ENCODE measurements at places on chromosomes 6 and 20. TPM values are rescaled to one million over a fixed set of nuclear protein-coding genes. Genes with fewer than 3 reads are reported as not detected.

- DNase-seq, result peak; percentile 57
- H3K4me1 ChIP-seq, result peaks cover 75% of the 10 kb centered on the region
- peak overlapping the region; percentile 98 for H3K27ac ChIP-seq
- no peaks in the 10 kb centered on the region for H3K27me3 ChIP-seq
These were observed 54.2 kb downstream of the TRAM2 start for GRCh38 chr6:52522655-52523054.

DNA sequence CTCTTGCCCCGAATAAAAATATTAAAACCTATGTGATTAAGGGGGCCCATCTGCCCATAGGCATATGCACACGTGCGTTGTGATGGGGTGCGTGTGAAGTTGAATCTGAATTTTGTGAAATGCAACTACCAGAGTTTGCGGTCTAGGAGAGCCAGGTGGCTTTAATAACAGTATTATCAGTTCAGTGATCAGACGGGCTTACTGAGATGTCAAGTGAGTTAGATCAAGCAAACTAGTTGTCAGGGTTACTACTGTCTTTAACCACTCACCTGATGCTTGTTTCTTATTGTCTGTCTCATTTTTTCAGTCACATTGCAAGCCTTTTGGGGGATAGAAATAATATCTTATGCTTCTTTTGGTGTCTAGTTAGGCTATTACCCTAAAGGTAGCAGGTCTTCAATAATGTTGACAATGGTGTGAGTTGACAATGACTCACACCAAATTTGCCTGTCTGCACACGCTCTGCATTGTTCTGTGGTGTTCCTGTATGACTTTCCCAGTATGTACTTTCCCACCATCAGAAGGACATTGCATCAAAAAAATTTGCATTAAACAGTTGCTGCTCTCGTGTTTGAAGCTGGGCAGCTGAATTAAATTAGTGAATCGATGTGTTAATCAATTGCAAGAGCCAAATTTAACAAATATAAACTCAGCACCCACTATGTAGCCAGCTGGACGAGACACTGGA lies 103.1 kb upstream of the NAA20 start:
- no peaks in the 10 kb centered on the region for H3K36me3 ChIP-seq
- no peak overlapping the region for H3K4me3 ChIP-seq
- no peaks in the 10 kb centered on the region for H3K27me3 ChIP-seq
- peaks cover 11% of the 10 kb centered on the region for H3K4me1 ChIP-seq

Gene FGD2
- total RNA-seq, result not detected

DNA sequence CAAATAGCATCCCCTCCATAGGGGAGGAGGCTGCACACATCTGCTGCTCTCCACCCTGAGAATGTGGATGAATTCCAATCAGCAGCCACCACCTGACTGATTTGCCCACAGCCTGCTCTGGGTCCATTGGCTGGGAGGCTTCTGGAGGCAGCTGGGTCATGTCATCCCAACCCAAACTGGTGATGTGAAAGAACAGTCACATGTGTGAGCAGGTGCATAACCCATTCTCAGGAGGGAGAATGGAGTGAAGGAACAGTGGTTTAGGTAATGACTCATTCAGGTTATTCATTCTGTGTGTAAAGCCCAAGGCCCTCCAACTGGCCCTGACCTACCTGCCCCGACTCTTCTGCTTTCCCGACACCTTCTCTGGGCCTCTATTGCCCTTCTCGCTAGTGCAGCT lies 90.9 kb upstream of the GCM1 start:
- H3K27ac ChIP-seq, result no peak overlapping the region
- no peak for DNase-seq
- H3K36me3 ChIP-seq, result no peaks in the 10 kb centered on the region
- no peaks in the 10 kb centered on the region for H3K4me1 ChIP-seq

DNA sequence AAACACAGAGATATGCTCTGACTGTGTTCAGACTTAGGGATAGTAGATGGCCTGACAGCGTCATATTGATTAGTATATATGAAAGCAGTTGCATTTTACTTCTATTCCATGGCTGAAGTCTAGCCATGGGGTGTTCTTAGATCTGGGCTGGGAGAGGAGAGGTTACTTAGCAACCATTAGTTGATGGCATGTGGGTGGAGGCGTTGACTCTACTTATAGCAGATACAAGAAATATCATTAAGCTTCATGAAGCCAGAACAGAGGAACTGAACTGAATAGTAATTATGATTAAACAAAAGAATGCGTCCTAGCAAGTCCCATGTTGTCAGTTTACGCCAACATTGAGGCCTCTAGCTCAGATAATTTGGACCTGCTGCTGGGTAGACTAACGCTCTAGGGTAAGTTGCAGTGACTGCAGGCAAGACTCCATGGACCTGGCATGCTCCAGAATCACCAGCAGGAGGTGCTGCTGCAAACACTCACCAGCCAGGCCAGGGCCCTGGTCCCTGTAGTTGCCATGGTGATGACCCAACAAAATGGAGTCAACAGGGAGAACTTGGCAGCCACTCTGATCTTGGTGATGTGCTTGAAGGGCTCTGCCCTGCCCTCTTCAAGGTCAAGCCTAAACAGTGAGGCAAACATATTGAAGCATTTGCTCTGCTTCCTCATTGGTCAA lies 477.3 kb downstream of the PREX1 start:
- peaks cover 20% of the 10 kb centered on the region for H3K27me3 ChIP-seq
- H3K27ac ChIP-seq, result no peak overlapping the region
- H3K36me3 ChIP-seq, result no peaks in the 10 kb centered on the region
